Activated gamma-delta T cell treated with anti-CD3 and anti-CD28 coated beads, Interleukin-2, amount 50 U/mL, for 16 hours (primary cell): ENCODE measurements at places on chromosomes 16 and 17.

DNA sequence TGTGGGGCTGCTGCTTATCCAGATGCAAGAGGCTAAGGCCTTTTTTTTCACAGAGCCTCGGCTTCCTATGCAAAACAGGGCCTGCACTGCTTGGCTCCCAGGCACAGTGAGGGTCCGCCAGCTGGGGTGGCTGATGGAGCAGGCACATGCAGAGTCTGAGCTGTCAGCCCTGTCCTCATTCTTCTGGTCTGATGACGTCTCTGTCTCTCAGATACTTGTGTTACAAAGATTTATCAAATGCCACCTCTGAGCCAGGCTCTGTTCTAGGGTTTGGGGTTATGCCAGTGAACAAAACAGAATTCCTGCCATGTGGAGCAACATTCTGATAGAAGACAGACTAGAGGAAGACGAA lies 4.8 kb downstream of the RNF40 start:
- no peak for DNase-seq

DNA sequence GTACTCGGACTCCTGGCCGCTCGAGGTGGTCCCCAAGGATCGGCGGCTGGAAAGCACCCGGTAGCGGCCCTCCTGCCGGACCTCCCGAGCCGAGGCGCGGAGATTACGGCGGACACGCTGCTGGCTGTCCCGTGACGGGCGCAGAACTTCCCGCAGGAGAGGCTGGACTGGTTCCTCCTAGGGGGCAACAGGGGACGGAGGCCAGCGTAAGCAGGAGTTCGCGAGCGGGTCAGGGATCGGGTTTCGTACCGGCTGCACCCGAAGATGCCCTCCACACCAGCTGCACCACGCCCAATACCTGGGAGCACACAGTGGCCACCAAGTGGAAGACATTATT lies 341 bp downstream of the SLC7A6OS start:
- DNase-seq: no peak

DNA sequence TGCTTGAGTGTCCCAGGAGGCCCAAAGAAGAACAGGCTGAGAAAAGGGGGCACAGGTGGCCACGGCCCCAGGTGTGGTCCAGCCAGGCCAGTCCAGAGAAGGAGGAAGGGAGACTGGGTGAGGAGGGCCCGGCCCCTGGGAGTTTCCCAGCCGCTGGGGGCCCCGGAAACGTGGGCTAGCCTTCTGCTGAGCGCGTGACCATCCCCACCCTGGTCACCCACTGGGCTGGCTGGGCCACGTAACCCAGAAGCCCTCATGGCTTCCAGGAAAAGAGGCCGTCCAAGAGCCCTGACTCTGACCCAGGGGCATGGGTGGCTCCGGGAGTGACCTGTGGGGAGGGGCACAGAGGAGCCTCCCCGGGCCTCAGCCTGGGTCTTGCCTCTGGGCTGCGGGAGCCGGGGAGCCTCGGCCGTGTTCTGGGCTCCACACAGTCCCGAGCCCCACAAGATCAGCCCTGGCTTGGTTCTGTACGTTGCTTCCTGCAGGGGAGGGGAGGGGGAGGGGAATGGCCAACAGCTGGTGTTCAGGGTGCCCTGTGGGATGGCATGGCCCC lies 29.8 kb upstream of the ACSF3 start:
- no peak for DNase-seq

DNA sequence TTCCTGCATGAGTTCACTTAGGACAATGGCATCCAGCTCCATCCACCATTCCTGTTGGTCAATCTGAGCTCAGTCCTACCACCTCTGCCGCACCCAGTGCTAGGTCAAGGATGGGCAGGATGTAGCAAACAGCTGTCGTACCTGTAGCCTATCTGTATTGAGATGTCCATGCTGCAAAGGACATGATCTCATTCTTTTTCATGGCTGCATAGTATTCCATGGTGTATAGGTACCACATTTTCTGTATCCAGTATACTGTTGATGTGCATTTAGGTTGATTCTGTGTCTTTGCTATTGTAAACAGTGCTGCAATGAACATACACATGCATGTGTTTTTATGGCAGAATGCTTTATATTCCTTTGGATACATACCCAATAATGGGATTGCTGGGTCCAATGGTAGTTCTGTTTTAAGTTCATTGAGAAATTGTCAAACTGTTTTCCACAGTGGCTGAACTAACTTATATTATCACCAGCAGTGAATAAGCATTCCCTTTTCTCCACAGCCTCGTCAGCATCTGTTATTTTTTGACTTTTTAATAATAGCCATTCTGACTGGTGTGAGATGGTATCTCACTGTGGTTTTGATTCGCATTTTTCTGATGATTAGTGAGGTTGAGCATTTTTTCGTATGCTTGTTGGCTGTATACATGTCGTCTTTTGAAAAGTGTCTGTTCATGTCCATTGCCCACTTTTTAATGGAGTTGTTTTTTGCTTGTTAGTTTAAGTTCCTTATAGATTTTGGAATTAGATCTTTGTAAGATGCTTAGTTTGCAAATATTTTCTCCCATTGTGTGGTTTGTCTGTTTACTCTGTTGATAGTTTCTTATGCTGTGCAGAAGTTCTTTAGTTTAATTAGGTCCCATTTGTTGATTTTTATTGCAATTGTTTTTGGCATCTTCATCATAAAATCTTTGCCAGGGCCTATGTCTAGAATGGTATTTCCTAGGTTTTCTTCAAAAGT lies 7.2 kb upstream of the MRTFB start:
- DNase-seq: no peak

GRCh38 chr17:76515274-76515949 lies 14.2 kb upstream of the RHBDF2 start:
- DNase-seq: peak; percentile 77

- peak; percentile 76 for DNase-seq
Observed at GRCh38 chr16:66947302-66948065, 12.2 kb downstream of the CES2 start.

GRCh38 chr17:77107506-77108433 lies 33.0 kb upstream of the SEC14L1 start:
- DNase-seq: peak; percentile 60

- DNase-seq: no peak
Observed at GRCh38 chr16:21613361-21613760, 14.0 kb downstream of the METTL9 start.

- DNase-seq: no peak
Observed at GRCh38 chr16:56163938-56164337, 27.4 kb upstream of the GNAO1 start.

DNA sequence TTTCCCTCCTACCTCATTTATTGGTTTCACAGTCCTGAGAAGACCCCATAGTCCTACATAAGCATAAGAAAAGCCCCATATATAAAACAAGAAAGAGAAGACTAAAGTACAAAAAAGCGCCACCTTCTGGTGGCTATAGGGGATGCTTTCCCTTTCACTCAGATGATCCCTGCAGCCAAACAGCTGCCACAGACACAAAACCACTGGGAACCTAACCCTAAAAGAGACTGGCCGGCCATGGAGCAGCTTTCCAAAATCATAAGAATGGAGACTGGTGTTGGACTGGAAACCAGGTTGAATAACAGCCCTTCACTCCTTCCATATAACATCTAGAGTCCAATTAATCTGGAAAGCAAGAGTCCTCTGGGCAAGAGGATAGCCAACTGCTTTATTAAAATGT lies 11.4 kb downstream of the DYNC1LI2 start:
- no peak for DNase-seq

- no peak for DNase-seq
Observed at GRCh38 chr17:65774787-65775186, 213.3 kb upstream of the AXIN2 start.

GRCh38 chr17:48636177-48637018 lies 10.2 kb upstream of the HOXB9 start:
- peak; percentile 61 for DNase-seq

DNA sequence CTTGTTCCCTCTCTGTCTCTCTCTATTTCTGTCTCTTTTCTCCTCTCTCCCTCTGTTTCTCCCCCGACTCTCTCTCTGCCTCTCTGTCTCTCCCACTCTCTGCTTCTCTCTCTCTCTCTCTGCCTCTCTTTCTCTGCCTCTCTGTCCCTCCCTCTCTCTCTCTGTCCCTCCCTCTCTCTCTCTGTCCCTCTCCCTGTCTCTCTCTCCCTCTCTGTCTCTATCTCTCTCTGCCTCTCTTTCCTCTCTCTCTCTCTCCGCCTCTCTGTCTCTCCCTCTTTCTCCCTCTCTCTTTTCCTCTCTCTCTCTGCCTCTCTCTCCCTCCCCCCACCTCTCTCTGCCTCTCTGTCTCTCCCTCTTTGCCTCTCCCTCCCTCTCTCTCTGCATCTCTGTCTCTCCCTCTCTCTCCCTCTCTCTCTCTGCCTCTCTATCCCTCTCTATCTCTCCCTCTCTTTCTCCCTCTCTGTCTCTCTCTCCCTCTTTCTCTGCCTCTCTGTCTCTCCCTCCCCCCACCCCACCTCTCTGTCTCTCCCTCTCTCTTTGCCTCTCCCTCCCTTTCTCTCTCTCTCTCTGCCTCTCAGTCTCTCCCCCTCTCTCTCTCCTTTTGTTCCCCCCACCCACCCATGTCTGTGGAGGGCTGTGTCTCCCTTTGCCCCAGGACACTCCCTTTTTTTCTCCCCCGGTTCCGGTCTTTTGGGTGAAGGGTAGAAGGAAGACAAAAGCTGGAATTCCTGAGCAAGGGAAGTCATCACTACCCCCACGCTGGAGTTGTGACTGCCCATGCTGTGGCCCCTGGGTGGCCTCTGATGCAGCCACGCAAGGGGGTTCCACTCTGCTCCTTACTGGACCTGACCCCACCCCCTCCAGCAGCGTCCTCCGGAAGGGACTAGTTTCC lies 27.1 kb upstream of the MGAT5B start:
- no peak for DNase-seq

DNA sequence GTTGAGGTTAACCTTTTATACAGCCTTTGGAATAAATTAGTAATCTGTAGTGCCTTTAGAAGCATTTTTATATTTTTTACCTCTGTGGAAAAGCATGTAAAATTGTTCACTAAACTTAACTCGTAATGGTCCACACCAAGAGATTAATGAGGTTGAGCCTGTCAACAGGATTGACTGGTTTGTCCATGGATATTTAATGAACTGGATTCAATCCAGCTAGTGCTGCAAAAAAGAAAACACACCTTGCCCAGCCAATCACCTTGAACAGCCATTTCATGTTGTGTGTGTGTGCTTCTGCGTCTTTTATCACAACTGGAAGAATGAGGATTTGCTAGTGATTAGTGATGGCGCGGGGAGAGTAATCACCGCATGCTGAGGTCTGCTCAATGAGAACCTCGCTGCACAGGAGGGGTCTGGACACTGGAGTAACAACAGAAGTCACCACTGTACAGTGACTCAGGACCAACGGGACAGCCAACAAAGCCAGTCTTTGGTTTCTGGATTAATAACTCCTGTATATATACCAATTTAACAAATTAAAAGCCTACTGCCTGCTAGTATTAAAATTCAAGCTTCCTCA lies 33.7 kb downstream of the LITAFD start:
- no peak for DNase-seq

DNA sequence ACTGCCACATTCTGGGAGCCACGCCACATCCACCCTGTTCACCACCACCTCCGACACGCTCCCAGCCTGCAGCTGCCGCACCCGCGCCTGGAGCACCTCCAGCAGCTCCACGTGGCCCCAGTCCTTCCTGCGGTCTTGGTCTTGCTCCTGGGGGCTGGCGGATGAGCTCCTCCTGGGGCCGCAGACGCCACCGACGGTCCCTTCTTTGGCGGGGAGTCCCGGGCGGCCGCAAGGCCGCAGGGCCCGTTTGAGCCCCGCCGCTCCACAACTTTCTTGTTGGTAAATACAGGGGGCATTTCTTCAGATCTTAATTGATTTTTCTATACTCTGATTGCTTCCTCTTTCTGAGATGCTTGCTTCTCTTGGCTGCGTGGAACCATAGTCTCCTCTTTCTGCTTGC lies 75.3 kb upstream of the MED13 start:
- DNase-seq: no peak

- no peak for DNase-seq
Observed at GRCh38 chr16:30368122-30368791, 2.0 kb downstream of the TBC1D10B start.

GRCh38 chr16:53678155-53678554 lies 25.5 kb downstream of the RPGRIP1L start:
- no peak for DNase-seq
